ENCODE measurements at places on chromosomes 16 and 17.

DNA sequence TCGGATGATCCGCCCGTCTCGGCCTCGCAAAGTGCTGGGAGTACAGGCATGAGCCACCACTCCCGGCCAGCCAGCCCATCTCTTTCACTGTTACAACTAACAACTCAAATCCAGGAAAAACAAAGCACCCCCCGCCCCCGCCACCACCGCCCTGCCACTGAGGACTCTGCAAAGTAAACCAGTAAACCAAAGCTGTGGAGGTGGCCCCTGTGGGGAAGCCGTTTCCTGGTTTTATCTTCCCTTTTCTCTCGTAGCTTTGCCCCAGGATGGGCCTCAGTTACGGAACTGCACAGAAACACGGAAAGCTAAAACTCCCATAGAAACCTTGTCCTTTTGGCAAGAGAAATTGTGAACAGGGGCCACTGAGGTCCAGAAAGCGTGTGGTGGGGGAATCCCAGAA lies 17.5 kb downstream of the CHMP6 start:
- no peak for DNase-seq

GRCh38 chr17:48530208-48530886 lies 464 bp downstream of the HOXB1 start:
- no peak for DNase-seq

GRCh38 chr17:74369221-74369620 lies 1.9 kb downstream of the GPR142 start:
- DNase-seq = peak; percentile 66

DNA sequence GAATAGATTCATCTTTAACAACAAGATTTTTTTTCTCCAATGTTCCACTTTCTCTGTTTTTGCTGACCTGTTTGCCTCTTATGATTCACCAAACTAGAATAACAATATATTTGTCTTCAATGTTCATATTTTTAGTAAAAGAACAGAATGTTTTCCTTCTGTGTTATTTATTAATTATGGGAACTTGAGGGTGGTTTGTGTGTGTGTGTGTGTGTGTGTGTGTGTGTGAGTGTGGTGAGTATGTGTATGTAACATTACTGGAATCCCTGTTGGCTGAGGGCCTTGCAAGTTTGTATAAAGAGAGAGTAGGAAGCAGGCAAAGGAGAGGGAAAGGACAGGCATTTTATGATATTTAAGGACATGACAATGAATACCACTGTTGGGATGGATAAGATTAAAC lies 13.8 kb downstream of the STXBP4 start:
- no peak for DNase-seq

GRCh38 chr16:71894229-71894920 lies 956 bp upstream of the IST1 start:
- DNase-seq = peak; percentile 63

- DNase-seq = no peak
These were observed 37.3 kb upstream of the FA2H start for GRCh38 chr16:74811911-74812310.

- DNase-seq = peak; percentile 79
These were observed 10.5 kb upstream of the ITGAD start for GRCh38 chr16:31382485-31383161.

- DNase-seq = no peak
These were observed 189.9 kb downstream of the NTN1 start for GRCh38 chr17:9211133-9211765.

- DNase-seq = no peak
These were observed 86.4 kb downstream of the SOCS1 start for GRCh38 chr16:11169641-11170040.
